ENCODE measurements at places on chromosomes 1 and 21.

- no peak for DNase-seq
Observed at GRCh38 chr1:43481491-43481890, 27.8 kb upstream of the HYI start.

DNA sequence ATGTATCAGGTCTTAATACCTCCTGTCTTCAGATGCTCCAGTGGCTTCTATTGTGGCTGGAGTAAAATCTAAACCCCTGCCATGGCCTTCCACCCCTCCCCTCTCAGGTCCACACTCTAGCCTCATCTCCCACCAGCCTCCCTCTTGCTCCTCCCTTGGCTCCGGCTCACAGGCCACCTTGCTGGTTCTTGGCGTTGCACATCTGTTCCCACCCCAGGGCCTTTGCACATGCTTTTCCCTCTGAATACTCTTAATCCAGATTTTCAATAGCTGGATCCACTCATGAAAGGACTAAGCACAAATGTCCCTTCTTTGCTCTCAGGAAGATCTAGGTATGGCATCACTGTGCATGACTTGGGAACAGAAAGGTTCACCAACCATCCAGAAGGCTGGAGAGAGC, 415.4 kb upstream of the VAMP3 start:
- DNase-seq: no peak

GRCh38 chr1:101311146-101311920, 74.5 kb downstream of the S1PR1 start:
- DNase-seq: peak; percentile 54

DNA sequence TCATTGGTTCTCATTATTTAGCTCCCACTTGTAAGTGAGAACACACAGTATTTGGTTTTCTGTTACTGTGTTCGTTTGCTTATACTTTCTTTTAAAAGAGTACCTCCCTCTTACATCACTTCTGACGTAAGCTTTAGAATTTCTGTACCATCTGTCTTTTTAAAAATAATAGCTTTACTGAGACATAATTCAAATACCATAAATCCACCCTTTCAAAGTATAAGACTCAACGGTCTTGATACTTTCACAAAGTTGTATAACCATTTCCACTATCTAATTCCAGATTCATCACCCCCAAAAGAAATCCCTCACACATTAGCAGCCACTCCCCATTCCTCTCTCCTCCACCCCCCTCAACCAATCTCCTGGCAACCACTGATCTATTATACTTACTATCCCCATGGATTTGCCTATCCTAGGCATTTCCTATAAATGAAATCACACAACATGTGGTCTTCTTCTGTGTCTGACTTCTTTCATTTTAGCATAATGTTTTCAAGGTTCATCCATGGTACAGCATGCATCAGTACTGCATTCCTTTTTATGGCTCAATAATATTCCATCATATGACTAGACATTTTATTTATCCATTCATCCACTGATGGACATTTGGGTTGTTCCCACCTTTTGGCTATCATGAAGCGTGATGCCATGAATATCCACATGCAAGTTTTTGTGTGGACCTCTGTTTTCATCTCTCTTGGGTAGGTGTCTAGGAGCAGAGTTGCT, 104.7 kb downstream of the HLCS start:
- no peak for DNase-seq

DNA sequence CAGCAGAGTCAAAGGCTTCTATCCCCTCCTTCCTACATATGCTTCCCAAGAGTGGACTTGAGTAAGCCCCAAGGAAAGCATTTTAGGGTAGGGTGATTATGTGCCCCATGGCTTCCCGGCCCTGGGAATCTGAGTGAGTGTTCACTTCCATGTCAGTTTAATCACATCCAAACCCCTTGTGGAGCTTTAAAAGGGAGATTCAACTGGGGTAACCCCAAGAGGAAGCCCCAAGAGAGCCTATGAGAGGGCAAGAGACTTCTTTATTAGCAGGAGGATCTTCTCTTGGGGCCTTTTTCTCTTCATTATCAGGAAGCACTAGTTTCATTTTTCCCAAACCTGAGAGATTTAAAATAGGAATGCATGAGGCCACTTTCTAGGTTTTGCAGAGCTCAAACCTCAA, 97.0 kb upstream of the IRF2BP2 start:
- DNase-seq: no peak

DNA sequence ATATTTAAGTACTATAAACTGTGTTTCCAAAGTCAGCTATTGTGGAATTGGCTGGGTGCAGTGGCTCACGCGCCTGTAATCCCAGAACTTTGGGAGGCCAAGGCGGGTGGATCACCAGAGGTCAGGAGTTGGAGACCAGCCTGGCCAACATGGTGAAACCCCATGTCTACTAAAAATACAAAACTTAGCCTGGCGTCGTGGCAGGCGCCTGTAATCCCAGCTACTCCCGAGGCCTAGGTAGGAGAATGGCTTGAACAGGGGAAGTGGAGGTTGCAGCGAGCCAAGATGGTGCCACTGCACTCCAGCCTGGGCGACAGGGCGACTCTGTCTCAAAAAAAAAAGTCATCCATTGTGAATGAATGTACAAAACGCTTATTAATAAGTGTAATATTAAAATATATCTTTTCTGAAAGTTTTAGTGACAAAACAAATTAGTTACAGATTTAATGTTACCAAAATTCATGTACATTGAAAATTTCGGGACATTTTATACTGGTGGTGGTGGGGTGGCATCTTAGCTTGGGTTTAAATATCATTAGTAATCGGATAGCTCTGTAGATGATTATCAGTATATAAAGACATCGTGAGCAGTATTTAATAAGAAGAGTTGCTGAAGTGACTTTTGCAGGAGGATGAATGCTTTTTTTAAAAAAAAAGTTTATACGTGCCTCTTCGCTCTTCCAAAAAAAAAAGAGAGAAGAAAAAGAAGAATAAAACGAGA, 503 bp upstream of the SRSF11 start:
- DNase-seq: no peak

GRCh38 chr1:116850436-116850835, 59.3 kb upstream of the PTGFRN start:
- no peak for DNase-seq

GRCh38 chr1:221139991-221140390, 260.7 kb downstream of the HLX start:
- no peak for DNase-seq

GRCh38 chr1:203017061-203017460, 9.2 kb upstream of the PPFIA4 start:
- no peak for DNase-seq

GRCh38 chr1:33175865-33176264, 6.0 kb downstream of the TRIM62 start:
- DNase-seq: no peak

DNA sequence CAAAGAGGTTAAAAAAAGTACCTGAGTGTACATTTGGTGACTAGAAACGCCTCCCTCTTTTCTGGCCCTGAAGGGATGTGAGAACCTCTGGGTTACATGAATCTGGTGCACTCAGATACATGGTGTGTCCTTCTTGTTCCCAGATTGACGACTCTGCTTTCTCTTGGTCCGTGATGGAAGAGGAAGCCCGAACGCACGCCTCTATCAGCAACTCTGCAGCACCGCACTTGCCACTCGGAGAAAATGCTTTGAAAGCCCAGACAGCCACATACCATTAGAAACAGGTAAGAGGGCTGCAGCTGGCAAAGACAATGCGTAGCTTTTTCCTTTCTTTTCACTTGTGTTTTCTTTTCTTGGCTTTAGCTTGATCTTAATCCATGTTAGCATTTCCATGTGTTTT, 21.1 kb upstream of the ZBTB21 start:
- DNase-seq: no peak

- no peak for DNase-seq
Observed at GRCh38 chr1:229229137-229229720, 41.7 kb upstream of the RAB4A start.

DNA sequence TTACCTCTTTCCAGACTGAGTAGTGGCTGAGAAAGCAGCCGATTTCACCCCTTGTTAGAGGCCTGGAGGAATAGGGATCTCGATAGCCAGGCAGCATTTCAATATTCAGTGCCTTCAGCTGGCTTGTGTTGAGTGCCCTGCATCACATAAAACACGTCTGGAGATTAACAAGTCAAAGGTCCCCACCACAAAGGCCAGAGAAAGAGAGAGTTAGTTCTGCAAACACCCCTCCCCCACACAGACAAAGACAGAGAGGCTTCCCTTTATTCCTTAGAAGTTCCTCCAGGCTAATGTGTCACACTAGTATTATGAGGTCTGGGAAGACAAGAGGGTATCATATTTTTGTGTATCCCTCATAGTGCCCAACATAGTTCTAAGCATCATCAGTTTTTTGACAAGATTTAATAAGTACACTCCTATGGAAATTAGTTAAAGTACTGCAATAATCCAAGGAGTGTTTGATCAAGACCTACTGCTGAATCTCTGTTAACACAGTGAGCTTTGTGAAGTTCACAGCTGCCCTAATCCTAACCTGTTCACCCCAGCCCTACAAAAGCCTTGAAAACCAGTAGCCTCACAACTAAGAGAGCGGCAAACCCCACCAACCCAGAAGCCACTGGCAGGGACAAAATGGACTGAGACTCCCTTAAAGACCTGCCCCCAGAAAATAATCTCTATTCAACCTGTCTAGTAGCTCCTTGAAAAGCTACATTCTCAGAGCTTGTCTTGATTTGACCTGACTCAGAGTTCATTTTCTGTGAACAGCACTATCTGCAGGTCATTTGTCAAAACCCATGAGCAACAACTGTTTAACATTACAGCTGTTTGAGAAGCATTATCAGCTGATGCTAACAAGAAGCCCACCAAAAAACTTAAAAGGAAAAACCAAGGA, 91.9 kb downstream of the COLGALT2 start:
- DNase-seq: no peak
